ENCODE measurements at places on chromosomes 12 and 14.

GRCh38 chr12:20507711-20508110 lies 139.4 kb downstream of the PDE3A start:
- no peak for DNase-seq

- no peak for DNase-seq
Measured at GRCh38 chr14:57753821-57754220, 112.1 kb downstream of the SLC35F4 start.

DNA sequence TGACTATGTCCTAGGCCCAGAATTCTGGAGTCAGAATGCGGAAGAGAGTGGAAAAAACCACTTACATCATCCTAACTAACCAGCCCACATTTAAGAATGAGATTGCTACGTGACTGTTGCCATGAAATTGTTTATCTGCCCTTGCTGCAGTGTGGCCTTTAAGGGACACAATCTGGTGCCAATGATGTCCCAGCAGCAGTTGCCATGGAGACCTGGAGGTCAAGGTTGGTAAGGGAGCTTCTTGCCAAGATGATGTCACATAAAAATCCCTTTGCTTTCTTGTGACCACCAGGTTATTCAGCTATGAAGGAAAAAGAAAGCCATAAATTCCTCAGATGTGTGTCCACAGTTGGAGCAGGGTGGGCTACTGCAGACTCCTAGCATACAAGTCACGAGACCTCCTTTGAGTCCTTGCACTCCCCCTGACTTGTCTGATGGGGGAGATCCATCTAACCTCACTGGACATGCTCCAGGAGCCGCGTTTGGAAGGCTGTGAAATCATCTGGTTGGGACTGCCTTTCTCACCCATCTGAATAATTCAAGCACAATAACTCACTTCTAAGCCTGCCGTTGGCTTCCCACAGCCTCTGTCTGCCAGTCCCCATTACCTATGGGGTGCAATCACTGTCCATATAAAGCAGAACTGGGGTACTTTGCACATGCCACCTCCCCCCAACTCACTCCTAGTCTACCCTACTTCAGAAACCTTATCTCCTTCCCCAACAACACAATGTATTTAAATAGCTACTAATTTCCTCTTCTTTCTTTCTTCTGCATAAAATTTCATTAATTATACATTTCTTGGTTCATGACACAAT lies 165.6 kb downstream of the ZFP36L1 start:
- DNase-seq, result no peak

GRCh38 chr14:32378284-32378683 lies 49.2 kb downstream of the AKAP6 start:
- no peak for DNase-seq

- DNase-seq, result no peak
Measured at GRCh38 chr14:30283822-30284446, 275.0 kb upstream of the G2E3 start.

GRCh38 chr12:111827907-111828306 lies 14.1 kb upstream of the MAPKAPK5 start:
- no peak for DNase-seq

DNA sequence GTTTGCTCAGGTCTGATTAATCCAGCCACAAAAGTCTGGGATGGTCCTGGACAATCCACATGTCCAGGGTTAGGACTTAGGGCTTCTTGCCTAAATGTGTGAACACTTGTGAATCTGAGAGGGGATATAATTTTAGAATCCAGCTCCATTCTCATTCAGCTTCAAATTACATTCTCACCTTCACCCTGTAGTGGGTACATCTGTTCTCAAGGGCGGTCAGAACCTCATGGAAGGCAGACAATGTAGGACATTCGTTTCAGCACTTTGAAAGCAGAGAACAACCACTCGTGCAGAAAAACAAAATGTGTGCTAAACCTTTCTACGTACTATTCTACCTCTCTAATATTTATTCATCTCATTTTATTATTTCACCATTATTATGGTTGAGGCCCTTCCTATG lies 1.2 kb downstream of the TMEM229B start:
- DNase-seq, result no peak

- DNase-seq, result no peak
Measured at GRCh38 chr12:4160314-4161040, 113.1 kb upstream of the CCND2 start.

GRCh38 chr12:117189725-117190209 lies 503 bp downstream of the FBXO21 start:
- DNase-seq, result peak; percentile 26

GRCh38 chr12:24838531-24838950 lies 110.4 kb downstream of the BCAT1 start:
- DNase-seq, result no peak

- no peak for DNase-seq
Measured at GRCh38 chr12:69438539-69438938, 31.6 kb upstream of the FRS2 start.

- DNase-seq, result no peak
Measured at GRCh38 chr14:36339816-36340215, 19.4 kb upstream of the MBIP start.

- no peak for DNase-seq
Measured at GRCh38 chr12:139585-139984, 73.0 kb downstream of the IQSEC3 start.

- no peak for DNase-seq
Measured at GRCh38 chr14:100568164-100568997, 18.8 kb downstream of the BEGAIN start.

- DNase-seq, result no peak
Measured at GRCh38 chr12:26633591-26634210, 199.3 kb downstream of the ITPR2 start.

DNA sequence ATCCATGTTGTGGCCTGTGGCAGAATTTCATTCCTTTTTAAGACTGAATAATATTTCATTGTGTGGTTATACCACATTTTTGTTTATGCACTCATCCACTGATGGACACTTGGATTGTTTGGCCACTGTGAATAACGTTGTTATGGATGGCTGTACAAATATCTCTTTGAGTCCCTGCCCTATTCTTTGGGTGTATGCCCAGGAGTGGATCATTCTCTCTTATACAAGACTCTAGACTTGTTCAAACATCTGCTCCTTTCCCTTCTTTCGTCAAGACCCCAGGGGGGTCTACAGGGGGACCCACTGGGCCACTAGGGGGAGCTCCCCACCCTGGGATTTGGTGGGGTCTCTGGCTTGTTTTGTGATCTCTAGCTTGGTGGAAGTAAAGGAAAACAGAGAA lies 77.4 kb downstream of the FBXL14 start:
- no peak for DNase-seq

- no peak for DNase-seq
Measured at GRCh38 chr12:130636370-130636769, 79.7 kb downstream of the RIMBP2 start.

GRCh38 chr12:15580431-15580830 lies 208.8 kb downstream of the EPS8 start:
- DNase-seq, result peak; percentile 19

GRCh38 chr12:105860561-105861207 lies 278.1 kb downstream of the NUAK1 start:
- no peak for DNase-seq

DNA sequence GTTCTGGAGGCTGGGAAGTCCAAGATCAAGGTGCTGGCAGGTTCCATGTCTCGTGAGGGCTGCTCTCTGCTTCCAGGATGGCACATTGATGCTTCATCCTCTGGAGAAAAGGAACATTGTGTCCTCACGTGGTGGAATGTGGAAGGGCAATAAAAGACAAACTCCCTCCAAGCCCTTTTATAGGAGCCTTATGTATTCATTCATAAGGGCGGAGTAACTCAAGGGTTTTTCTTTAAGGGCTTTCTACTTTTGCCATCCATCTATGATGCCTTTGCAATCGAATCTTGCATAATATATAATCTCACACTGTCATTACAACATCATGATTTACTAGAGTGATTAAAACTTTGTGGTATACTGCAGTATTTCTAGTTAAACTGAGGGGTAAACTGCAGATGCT lies 132.7 kb upstream of the DDHD1 start:
- no peak for DNase-seq

- DNase-seq, result no peak
Measured at GRCh38 chr12:111927346-111927745, 85.3 kb downstream of the MAPKAPK5 start.

DNA sequence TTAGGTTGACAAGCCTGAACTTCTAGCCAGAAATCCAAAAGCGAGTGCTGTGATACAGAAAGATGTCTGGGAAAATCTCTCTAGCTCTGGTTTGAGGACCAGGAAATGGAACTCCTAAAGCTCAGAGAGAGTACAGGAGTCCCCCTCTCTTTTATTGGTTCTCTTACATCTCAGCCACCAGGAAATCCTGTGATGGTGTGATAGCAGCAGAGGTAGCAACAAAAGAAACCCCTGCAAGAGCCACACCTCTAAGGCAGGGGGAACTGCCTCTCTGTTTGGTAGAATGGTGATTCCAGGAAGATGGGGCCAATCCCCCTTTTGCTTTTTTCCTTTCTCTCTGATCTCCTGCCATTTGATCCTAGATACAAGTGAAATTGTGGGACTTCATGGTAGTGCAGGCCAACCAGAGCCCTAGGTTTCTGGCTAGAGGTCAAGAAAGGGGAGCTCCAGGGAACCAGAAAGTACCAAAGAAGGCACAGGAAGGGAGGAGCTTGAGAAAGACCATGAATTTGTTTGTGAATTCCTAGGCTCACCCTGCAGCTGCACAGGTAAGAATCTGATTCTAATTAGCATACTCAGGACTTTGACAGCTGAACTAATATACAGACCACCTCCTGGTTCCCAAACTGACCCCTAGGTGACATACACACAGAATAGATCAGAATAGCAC lies 88.5 kb downstream of the PAPLN start:
- DNase-seq, result no peak

DNA sequence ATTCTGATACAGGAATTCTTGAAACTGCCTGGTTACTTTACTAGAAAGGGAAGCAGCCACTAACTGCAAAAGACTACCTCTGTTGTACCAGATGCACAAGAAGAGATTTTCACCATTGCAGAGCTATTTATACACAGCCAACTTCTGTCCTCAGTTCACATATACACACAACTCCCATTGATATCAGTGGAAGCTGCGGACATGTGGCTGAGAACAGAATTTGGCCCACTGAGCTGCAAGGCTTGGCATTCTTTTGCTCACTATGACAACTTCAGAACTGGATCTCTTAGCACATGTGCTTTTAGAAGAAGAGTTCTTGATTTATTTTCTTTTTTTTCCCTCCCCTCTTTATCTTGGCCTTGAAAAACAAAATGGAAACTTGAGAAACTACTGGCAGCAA lies 28.3 kb downstream of the PTPRO start:
- no peak for DNase-seq

GRCh38 chr14:75558440-75558839 lies 20.0 kb upstream of the FLVCR2 start:
- no peak for DNase-seq

- DNase-seq, result no peak
Measured at GRCh38 chr14:69956970-69957369, 77.8 kb downstream of the SMOC1 start.

- no peak for DNase-seq
Measured at GRCh38 chr14:95524706-95525512, 8.5 kb upstream of the SYNE3 start.

Measured in stimulated activated CD4-positive, alpha-beta T cell treated with anti-CD3 and anti-CD28 coated beads, Interleukin-4, amount 100 ng/mL, for 4 hours (primary cell).